Ovary (tissue), 10 donors: ENCODE measurements at places on chromosomes 3 and 15. TPM values are rescaled to one million over a fixed set of nuclear protein-coding genes. Genes with fewer than 3 reads are reported as not detected.

DNA sequence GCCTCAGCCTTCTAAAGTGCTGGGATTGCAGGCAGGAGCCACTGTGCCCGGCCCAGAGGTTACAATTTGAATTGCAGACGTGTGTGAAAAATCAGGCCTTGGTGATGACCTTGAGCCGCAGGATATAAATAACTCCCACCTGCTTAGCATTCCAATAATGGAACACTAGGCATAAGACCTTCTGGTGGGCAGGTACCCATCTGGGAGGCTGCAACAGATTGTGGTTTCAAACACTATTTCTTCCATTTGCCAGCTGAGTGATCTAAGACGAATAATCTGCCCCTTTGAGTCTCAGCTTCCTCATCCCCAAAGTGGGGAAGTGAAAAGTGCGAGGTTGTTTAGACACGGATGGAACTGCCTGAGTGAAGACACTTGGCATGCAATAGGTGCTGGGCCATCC lies 47.7 kb upstream of the HERC1 start:
- no peaks in the 10 kb centered on the region for H3K36me3 ChIP-seq
- H3K4me1 ChIP-seq: peaks cover 5% of the 10 kb centered on the region
- DNase-seq: no peak
- no peaks in the 10 kb centered on the region for H3K27me3 ChIP-seq
- H3K4me3 ChIP-seq: no peak overlapping the region
- no peak overlapping the region for H3K27ac ChIP-seq

- H3K4me1 ChIP-seq: peaks cover 11% of the 10 kb centered on the region
- no peak overlapping the region for H3K27ac ChIP-seq
- no peak overlapping the region for H3K4me3 ChIP-seq
- no peaks in the 10 kb centered on the region for H3K36me3 ChIP-seq
- no peaks in the 10 kb centered on the region for H3K27me3 ChIP-seq
- DNase-seq: no peak
Observed at GRCh38 chr3:123683505-123684154, 98.8 kb upstream of the HACD2 start.

- no peak overlapping the region for H3K27ac ChIP-seq
- no peaks in the 10 kb centered on the region for H3K27me3 ChIP-seq
- DNase-seq: no peak
- H3K4me3 ChIP-seq: no peak overlapping the region
- peaks cover 5% of the 10 kb centered on the region for H3K4me1 ChIP-seq
- no peaks in the 10 kb centered on the region for H3K36me3 ChIP-seq
Observed at GRCh38 chr15:68328964-68329363, 51.4 kb downstream of the FEM1B start.

DNA sequence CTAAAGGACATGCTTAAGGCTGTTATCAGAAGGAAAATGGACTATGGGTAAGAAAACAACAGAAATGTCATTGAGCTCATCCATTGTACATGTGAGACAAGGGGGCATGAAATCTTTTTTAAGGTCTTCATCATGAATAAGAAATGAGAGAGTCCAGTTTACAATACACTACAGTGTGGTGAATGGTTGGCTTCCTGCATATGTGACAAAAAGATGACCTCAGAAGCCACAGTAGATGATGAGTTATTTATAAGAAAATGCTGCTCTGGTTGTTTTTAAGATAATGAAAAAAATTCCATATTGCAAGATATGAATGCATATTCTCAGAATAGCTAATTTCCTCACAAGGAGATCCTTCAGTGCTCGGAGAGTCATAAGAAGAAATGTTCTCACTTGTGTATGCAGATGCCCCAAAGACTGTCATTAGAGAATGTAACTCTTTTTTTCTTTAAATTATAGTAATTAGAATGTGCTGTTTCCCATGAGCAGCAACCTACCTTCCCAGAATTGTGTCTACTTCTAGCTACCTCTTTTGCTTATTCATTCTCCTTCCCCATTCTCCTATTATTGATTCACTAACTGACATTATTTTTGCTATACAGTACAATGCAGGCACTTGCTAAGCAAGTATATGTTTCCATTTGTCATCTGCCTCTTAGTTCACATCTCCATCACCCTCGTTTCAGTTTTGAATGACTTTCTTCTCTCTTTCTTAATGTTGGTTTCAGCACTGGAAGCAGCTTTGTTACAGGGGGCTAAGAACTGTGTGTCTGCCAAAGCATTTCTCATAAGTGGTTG lies 152.0 kb upstream of the PEX5L start:
- no peaks in the 10 kb centered on the region for H3K36me3 ChIP-seq
- H3K27ac ChIP-seq: no peak overlapping the region
- no peaks in the 10 kb centered on the region for H3K27me3 ChIP-seq
- no peak for DNase-seq
- no peak overlapping the region for H3K4me3 ChIP-seq

The TMEM212 gene
- total RNA-seq: not detected
